Islet precursor cell (in vitro differentiated cells): ENCODE measurements at places on chromosomes 2 and 18.
A peak's percentile ranks its signal among the peaks of the same experiment; 100 is the strongest.

- DNase-seq: no peak
These were observed 65.6 kb upstream of the ATP5MC3 start for GRCh38 chr2:175247159-175247558.

GRCh38 chr18:22230471-22230945, 61.1 kb downstream of the GATA6 start:
- DNase-seq: no peak

- no peak for DNase-seq
These were observed 70.8 kb upstream of the CDC42EP3 start for GRCh38 chr2:37742286-37742685.

GRCh38 chr2:164903204-164903603, 52.1 kb downstream of the SLC38A11 start:
- no peak for DNase-seq

DNA sequence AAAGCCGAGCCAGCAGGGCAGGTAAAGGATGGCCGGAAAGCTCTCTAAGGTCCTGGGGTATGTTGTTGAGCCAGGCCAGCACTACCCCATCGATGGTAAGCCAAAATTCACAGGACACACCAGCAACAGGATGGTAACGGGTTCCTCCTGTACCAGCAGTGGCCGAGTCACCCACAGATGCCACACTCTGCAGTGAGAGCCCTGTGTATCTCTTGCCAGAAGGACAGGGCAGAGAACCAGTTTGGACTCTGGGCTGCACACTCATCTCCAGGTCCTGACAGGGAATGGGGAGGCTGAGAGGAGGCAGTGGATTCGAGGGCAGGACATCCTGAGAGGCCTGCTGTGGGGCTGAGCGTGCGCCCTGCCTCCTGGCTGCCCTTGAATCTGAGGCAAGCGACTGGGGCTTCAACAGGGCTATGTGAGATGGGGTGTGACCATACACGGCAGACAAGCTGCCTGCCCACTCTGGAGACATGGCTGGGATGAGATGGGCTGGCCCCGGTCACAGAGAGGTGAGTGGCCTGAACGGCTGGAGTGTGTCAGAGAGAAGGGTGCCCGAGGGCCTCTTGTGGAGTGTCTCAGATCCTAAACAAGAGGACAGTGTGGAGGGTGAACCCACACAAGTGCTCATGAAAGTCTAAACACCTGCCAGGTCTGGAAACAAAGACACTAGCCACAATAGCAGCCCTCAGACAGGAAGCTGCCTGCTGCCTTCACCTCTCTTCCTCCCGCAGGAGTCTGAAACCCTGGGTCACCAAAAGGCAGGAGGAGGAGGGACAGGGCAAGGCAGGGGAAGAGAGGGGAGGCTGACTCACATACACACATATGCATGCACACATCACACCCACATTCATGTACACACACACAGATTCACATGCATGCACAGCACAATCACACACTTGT, 182.3 kb downstream of the LOXHD1 start:
- DNase-seq: peak; percentile 63

DNA sequence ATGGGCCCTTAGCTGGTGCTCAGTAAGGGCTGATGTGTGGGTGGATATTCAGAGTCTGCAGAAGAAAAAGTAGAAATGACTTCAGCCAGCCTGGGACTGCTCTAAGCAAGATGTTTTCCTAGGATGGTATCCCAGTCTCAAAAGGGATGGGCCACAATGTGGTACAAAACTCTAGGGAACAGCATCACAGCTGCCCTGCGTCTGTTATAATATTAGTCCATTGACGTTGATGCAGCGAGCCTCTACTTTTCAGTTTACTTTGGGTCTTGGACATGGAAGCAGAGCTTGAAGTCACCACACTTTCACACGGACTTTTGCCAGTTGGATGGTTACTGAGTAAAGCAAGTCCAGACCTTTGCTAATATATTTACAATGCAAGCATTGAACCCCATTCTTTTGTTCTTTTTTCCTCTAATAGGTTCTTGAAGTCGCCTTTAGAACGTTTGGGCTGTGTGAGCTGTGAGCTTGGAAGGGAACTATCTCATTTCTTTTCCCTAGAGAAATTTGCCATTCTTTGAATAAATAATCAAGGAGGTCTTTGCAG, 105.7 kb downstream of the RDH14 start:
- no peak for DNase-seq

GRCh38 chr2:235521844-235522243, 28.0 kb downstream of the AGAP1 start:
- DNase-seq: no peak
